ENCODE measurements at places on chromosomes 2 and 18.

- peak; percentile 49 for DNase-seq
Observed at GRCh38 chr2:48946449-48947048, 191.0 kb upstream of the LHCGR start.

- no peak for DNase-seq
Observed at GRCh38 chr2:37692711-37693110, 21.3 kb upstream of the CDC42EP3 start.

DNA sequence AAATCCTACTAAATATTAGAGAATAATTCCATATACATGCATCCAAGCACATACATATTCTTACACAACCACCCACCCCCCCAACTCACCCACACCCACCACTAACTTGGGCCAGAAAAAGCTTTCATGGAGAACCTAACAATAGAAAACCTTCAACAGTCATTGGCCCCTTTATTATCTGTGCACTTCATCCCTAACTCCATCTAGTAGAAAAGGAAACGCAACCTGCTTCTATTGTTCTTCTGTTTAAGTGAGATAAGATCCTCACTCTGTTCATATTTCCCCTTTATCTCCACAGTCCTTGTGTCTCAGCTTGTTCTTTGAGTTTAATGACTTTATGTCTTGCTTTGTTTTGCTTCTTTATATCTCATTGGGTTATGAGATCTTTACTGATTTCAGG, 1740.2 kb upstream of the CELF4 start:
- no peak for DNase-seq

- DNase-seq: no peak
Observed at GRCh38 chr2:100650151-100650550, 87.4 kb downstream of the PDCL3 start.

GRCh38 chr18:76948345-76948744, 126.0 kb downstream of the ZNF236 start:
- DNase-seq: no peak

GRCh38 chr2:205947621-205948495, 138.1 kb downstream of the INO80D start:
- DNase-seq: peak; percentile 67

GRCh38 chr2:239394346-239394945, 6.4 kb downstream of the HDAC4 start:
- DNase-seq: no peak

DNA sequence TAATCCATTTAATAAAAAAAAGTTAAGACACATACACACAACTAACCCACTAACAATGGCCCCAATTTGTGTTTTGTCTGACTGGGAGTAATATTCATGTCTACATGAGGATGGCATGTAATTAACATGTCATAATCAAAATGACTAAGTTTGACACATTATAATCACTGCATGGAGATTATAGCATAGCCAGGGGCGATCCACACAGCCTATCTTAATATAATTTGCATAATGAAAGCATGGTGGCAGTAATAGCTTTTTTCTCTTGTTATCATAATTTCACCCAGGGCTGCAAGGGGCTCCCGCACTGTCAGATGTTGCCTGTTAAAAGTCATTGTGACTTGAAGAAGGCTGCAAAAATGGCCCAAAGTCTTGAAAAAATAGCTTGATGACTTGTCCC, 243.7 kb downstream of the SMAD2 start:
- no peak for DNase-seq

DNA sequence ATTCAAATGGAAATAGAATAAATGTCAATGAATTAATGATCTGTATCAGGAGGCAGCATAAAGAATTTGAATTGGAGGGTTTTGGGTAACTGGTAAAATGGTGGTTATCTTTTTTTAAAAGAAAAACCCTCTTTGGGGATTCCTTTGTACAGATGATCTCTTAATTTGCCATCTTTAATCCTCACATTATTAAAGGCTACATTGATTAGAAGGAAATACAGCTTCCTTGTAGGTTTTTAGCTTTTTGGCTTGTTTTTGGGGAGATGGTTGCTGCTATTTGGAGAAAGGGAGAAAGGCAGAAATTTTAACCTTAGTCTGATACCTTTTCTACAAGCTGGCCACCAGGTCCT, 600 bp upstream of the MAPRE2 start:
- DNase-seq: no peak

GRCh38 chr18:10201226-10201625, 253.2 kb upstream of the APCDD1 start:
- no peak for DNase-seq

GRCh38 chr18:10374636-10375293, 79.7 kb upstream of the APCDD1 start:
- no peak for DNase-seq

DNA sequence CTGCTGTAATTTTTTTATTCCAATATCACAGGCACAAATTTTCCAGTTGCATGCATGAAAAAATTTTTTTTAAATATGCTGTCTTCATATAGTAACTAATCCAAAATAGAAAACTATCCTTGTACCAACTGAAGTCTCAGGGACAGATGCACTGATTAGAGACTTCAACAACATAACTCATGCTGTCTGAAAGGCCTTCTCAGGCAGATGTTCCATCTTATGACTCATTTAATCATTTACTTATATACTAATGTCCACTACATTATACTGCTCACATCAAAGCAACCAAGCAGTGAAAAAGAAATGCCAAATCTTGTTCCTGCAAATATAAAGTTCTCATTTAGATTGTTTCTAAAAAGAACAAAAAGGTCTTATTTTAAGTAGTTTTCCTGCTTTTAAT, 53.1 kb downstream of the OLA1 start:
- DNase-seq: no peak

GRCh38 chr18:73023975-73024374, 156.2 kb upstream of the NETO1 start:
- DNase-seq: no peak

DNA sequence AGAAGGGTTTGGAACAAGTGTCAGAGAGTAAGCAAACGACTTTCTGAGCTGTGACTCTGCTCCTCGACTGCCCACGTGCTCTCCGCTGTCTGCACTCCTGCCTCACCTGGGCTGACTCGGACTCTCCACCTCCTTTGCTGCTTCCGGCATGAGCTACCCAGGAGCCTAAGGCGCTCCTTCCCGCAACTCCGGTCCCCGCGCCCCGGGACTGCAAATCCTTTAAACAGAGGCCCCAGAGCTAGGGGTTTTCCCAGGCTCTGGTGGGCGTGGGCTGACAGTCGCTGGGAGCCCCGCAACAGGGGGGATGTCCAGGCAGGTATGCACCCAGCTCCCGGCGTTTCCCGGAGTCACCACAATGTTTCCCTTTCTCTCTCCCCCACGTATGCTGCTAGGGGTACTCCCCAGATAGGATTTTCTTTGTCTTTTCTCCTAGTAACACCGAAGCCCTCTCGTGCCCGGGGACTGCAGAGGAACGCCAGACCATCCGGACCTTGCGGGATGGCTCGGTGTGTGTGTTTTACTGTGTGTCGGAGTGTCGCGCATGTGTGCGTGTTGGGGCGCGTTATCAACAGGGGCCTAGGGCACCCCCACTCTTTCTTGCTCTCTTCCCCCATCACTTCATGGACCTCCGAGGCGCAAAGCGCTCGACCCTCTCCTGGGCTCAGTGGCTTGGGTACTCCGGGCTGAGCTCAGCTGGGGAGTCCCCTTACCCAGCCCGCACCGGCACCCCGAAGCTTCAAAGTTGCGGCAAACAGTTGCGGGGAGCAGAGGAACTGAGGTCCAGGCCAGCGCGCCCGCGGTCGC, 691 bp upstream of the THSD7B start:
- DNase-seq: no peak

- DNase-seq: no peak
Observed at GRCh38 chr18:70292628-70293027, 3.8 kb downstream of the SOCS6 start.

DNA sequence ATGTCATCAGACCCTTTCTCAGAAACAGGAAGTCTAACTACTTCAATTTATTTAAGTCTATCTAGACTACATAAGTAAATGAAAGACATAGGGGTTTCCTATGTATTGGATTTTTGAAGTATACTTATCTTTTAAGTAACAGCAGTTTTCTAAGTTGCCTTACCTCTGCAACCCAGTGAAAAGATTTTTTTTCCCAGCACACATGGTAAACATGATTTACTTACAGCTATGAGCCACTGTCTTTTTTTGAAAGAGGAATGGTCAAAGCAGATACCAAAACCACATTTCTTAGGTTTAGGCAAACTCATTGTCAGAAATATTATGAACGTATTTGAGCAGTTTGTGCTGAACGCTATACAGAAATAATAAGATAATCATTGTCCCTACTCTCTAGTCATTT, 78.7 kb upstream of the OTX1 start:
- no peak for DNase-seq

DNA sequence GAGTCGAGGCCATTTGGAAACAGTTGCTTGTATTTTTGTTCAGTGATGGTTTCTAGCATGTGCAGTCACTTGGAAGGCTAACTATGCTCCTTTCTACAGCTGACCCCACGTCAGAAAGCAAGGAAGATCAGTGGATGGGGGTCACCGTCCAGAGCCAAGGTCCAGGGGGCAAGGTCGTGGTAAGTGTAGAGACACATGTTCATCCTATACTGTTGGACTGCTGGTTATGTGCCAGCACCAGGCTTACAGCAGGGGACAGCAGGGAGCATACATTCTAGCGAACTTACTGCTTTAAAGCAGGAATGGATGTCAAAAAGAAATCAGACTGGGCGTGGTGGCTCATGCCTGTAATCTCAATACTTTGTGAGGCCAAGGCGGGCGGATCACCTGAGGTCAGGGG, 40.0 kb downstream of the ITGA6 start:
- no peak for DNase-seq

GRCh38 chr18:61833387-61833786, 59.4 kb downstream of the RNF152 start:
- DNase-seq: peak; percentile 48

GRCh38 chr2:19711470-19712372, 190.1 kb downstream of the TTC32 start:
- DNase-seq: peak; percentile 98

DNA sequence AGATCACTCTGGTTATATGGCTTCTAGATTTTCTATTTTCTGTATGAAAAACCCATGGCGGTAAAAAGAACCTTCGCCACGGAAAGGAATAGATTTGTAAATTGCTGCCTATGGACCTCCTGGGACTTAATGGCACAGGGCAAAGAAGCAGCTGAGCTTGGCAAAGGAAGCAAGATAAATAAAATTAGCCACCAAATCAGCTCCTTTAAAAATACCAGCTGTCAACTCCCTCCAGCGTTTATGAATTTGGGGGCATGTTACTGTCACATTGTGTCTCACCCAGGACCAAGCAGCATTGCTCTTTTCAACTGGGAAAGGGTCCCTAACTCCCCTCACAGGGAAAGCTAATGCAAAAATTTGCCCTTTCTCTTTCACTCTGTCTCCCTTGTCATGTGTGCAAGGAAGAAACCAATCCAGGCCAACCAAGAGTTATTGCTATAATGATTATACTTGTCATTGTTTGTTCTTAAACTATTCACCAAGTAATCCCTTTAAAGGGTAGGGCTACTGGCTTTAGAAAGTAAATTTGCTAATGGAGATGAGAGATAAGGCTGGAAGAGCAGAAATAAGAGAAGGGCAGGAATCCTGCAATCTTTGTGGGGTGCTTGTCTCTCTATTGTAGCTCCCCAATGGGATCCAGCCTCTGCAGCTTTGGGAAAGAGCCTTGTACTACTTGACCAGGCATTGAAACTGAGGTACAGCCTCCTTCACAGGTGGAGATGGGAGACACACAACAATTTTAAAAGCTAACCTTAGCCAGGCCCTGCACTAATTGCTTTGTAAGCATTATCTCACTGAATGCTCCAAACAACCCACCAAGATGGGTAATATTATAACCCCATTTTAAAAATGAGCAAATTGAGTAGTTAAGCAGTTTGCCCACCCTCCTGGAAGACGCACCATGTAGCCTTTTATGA, 119.1 kb upstream of the KLF7 start:
- DNase-seq: no peak

- peak; percentile 22 for DNase-seq
Observed at GRCh38 chr2:111252436-111252835, 131.7 kb downstream of the BCL2L11 start.

GRCh38 chr2:64789466-64790320, 136.0 kb upstream of the SERTAD2 start:
- DNase-seq: no peak

DNA sequence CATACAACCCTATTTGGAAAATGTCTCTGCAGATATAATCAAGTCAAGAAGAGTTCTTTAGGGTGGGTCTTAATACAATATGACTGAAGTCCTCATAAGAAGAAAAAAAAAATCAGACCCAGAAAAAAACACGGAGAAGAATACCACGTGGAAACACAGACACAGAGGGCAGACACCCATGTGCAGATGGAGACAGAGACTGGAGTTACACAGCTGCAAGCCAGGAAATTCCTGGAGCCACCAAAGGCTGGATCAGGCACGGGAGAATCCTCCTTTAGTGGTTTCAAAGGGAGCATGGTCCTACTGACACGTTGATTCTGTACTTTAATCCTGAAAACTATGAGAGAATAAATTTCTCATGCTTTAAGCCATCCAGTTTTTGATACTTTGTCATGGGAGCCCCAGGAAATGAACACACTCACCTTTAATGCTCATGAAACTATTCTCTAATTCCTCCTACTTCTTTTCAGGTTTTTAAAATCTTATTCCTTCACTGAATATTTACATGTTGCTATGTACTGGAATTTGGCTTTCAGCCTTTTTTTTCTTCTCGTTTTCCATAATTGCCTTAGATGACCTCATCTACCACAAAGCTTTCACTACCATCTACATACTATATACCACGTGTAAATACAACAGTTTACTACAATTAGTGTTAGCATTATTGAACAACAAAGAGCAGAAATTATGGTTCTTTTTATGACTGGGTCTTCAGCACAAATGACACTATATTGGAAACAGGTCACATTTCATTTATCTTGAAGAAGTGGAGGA, 529.1 kb downstream of the IRS1 start:
- DNase-seq: no peak

GRCh38 chr18:35942661-35943060, 29.8 kb upstream of the RMP24 start:
- DNase-seq: no peak

- no peak for DNase-seq
Observed at GRCh38 chr2:9215680-9216079, 9.1 kb downstream of the ASAP2 start.

- no peak for DNase-seq
Observed at GRCh38 chr2:189483571-189483970, 42.3 kb downstream of the WDR75 start.

DNA sequence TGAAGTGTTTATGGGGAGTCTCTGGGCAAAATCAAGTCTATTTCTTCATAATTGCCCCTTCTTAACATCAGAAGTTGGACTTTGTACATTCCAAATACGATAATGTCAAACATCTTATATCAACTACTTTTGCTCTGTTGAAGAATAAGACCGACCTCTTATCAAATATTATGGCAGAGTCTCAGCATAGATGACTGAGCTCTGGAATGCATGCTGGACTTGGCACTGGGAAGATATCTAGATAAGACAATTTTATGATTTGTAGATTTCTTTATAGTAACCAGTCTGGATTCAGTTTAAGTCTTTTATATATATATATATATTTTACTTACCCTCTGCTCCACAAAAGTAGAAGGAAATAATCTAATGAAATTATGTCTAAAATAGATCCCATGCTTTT, 8.2 kb downstream of the APLF start:
- no peak for DNase-seq

DNA sequence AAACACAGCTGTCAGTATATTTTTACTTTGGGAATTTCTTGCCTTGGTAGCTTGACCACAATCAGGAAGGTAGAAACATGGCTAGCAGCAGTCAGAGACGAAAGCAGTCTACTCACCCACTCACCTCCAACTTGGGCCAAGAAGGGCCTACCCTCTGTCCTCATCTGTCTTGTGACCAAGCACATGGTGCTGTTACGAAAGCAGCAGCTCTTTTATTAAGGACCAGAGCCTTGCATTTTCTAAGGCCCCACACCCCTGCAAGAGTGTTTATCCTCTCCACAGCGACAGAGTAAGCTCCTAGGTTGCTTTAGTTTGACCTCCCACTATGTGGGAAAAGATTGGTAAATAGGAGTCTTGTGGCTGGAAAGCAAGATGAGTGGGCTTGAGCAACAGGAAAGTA, 31.3 kb upstream of the MSTN start:
- DNase-seq: no peak

Measured in HT1080 (cell line).